ENCODE measurements at places on chromosomes 1 and 21.
A peak's percentile ranks its signal among the peaks of the same experiment; 100 is the strongest.

- DNase-seq, result peak; percentile 85
These were observed 16.4 kb downstream of the ALDH4A1 start for GRCh38 chr1:18886003-18886335.

GRCh38 chr1:2019571-2020309 is 595 bp downstream of the GABRD start:
- no peak for DNase-seq

- DNase-seq, result no peak
These were observed 17.6 kb upstream of the MAP1LC3C start for GRCh38 chr1:242016479-242016878.

GRCh38 chr1:12172042-12172851 is 5.5 kb downstream of the TNFRSF1B start:
- no peak for DNase-seq

- no peak for DNase-seq
These were observed 816.4 kb downstream of the KCNT2 start for GRCh38 chr1:195791796-195792195.

GRCh38 chr1:209743145-209743482 is 12.7 kb upstream of the TRAF3IP3 start:
- peak; percentile 55 for DNase-seq
